ENCODE measurements at places on chromosomes 1 and 21.

GRCh38 chr1:52706136-52706670 lies 8.1 kb upstream of the COA7 start:
- DNase-seq = no peak

DNA sequence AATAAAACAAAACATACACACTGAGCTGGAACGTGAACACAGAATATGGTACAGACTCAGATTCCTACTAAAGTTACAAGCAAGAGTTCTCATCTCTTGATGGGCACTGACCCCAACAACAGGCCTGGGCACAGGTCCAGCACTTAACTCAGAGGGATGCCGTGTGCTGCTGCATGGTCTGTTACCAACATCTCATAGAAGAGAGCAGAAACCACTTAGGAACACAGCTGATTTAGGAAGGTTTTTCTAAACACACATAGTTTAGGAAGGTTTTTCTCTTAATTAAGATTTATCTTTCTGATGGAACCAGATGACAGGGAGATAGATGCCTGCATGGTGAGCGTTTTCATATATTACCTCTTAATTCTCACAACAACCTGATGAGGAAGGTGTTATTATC lies 1.5 kb downstream of the GCLM start:
- DNase-seq = no peak

DNA sequence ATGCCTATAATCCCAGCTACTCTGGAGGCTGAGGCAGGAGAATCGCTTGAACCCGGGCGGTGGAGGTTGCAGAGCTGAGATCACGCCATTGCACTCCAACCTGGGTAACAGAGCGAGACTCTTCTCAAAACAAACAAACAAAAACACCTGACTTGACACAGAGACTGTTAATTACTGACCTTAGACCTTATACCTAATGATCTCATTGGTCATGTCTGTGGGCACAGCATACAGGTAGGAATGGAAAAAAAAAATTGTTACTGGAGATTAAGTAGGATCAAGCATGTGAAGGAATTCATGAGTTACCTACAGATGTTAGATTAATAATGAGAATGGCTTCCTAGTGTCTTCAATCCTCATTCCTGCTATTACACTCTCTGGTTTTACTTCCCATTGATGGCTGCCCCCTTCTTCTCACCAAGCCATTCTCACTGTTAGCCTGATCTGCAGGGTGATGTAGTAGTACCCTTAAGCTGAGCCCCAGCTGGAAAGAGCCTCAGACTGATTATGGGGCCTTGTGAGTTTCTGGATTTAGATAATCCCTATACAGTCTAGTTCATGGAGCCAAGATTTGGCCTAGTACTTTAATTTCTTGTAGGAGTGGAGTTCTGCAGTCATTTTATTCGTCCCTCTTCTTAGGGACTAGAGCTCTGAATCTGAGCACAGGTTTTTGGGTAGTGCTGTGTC lies 8.8 kb downstream of the TBCE start:
- DNase-seq = no peak

DNA sequence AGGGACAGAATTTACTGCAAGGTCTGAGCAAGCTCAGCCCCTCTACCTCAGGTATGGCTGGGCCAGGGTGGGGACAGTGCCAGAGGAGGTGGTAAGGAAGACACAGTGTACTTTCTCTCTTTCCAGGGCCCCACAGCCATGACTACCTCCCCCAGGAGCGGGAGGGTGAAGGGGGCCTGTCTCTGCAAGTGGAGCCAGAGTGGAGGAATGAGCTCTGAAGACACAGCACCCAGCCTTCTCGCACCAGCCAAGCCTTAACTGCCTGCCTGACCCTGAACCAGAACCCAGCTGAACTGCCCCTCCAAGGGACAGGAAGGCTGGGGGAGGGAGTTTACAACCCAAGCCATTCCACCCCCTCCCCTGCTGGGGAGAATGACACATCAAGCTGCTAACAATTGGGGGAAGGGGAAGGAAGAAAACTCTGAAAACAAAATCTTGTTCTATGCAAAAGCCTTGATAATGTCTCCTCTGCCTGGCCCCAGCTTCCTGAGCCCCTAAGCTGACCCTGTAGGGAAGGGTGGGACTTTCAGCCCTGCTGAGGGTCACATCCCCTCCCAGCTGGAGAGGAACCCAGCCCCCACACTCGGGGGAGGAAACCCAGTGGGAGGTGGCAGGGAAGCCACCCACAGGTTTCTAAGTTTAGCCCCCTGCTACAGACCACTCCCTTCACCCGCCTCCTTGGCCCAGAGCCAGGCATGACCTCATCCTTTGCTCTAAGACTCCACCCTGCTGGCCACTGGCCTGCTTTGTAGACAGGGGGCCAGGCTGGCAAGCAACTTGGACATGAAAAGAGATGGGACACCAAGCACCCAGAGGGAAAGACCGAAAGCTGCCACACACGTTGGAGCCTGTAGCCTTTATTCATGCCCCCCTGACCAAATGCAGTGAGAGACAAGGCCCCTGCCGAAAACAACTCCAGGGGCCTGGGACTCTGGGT lies 6.4 kb downstream of the RHOC start:
- DNase-seq = peak; percentile 59

GRCh38 chr1:8238141-8239038 lies 79.5 kb upstream of the SLC45A1 start:
- DNase-seq = no peak

- DNase-seq = no peak
These were observed 23.6 kb downstream of the RAP1GAP start for GRCh38 chr1:21645550-21645949.

GRCh38 chr1:28246427-28246832 lies 10.5 kb downstream of the ATP5IF1 start:
- no peak for DNase-seq

- DNase-seq = no peak
These were observed at the start of gene KRTAP10-6 for GRCh38 chr21:44592446-44593311. TSS of gene KRTAP10-6 (minus strand) at chr21:44592505. CDS start at chr21:44592484, 21 bp downstream.

DNA sequence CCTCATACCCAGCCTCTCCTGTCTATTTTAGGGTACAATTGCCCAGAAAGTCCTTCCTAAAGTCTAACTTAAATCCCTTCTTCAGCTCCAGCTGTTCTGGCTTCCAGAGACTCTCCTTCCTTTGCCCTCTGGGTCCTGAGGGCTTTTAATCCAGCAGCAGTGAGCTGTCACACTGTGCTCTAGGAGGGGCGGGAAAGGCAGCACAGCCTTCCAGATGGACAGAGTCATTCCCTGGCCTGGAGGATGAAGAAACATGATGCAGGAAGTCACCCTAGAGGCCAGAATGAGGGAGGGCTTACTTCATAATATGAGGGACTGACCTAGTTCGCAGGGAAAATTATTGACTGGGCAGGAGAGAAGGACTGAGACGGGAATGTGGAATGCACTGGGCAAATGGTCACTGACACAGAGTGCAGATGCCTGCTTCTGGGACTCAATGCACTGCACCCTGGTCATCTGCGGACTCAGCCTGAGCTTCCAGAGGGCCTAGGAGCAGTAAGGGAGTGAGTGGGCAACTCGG lies 1.3 kb downstream of the SH2D2A start:
- no peak for DNase-seq

- no peak for DNase-seq
These were observed 279.5 kb upstream of the POU3F1 start for GRCh38 chr1:38326135-38326534.

DNA sequence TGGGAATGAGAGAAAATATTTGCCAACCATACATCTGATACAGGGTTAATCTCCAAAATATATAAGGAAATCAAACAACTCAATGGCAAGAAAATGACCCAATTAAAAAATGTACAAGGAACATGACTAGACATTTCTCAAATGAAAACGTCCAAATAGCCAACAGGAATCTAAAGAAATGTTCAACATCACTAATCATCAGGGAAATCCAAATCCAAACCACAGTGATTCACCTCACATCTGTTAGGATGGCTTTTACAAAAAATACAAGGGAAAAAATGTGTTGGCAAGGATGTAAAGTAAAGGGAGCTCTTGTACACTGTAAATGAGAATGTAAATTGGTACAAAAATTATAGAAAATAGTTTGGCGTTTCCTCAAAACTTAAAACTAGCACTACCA lies 54.7 kb upstream of the ZRANB2 start:
- no peak for DNase-seq

DNA sequence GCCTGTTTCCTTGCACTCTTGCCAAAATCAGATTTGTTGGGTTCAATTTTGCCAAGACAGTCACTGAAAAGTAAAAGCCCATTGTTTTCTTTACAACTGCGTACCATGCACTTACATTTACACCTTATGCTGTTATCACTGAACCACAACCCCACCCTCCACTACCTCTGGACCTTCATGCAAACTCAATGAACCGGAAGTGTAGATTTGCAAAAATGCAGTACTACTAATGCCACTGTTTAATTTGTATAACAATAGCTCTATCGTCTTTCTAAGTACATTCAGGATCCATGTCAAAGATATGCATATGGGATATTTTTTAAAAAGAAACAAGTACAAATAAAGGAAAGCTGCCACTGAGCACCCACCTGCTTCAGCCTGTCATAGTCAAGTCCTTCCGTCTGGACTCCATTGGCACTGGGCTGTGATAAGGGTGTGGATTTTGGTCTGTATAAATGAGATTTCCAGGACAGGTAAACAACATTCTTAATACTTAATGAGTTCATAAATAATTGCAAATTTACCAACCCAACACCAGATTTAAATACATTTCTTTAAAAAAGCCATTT lies 72.9 kb upstream of the LBR start:
- DNase-seq = no peak

GRCh38 chr21:43345746-43346409 lies 81.1 kb downstream of the SIK1 start:
- DNase-seq = no peak

DNA sequence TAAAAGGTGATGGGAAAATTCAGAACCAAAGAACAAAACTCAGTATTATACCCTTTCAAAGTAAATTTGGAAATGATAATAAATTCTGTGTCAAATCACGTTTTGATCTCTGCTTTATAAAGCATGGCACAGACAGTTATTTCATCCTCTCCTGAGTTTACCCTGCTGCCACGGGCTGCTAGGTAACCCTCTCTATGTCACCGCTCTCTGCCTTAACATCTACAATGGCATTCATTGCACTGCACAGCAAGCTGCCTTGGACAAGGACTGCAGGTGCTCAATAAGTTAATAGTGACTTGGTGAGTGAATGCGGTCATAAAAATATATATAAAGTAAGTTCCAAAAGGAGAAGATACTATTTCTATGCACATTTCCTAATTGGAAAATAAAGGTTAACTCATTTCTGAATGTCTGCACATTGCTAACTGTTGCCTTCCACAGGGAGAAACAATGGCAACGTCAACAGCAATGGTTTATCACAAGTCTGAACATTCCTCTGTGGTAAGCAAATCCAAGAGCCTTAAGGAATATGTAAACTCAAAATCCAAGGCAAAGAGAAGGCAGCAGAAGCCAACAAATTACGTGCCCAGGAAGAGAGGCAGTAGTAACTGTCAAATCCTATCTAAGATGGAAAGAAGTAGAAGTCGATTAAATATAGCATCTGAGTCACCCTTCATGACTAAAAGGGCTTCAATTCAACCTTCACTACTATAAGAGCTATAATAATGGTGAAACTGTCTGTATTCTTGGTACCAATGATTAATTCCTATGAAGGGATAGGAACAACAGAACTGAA lies 19.4 kb downstream of the FYB2 start:
- DNase-seq = no peak

DNA sequence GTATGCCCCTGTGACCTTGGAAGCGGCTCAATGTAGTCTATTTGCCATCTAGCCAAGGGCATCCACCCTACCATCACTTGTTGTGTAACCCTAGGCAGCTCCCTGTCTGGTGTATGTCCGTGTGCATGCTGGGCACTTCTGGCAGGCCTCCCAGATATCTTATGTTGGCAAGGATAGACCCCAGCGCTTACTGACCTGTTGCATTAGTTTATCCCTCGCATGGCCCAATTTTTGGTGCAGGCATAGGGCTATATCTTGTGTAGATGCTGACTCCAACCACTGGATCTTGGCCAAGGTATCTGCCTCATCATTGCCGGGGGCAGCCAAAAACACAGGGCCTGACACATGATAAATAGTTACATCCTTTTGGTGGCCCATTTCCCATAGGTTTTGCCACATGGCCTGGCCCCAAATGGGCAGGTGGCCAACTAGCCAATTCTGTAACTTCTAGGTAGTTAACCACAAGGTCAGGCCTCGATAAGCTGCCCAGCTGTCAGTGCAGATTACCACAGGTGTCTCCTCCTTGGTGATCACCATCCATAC lies 14.0 kb upstream of the TBX19 start:
- DNase-seq = no peak

GRCh38 chr1:228852024-228852423 lies 116.7 kb downstream of the RHOU start:
- DNase-seq = no peak

DNA sequence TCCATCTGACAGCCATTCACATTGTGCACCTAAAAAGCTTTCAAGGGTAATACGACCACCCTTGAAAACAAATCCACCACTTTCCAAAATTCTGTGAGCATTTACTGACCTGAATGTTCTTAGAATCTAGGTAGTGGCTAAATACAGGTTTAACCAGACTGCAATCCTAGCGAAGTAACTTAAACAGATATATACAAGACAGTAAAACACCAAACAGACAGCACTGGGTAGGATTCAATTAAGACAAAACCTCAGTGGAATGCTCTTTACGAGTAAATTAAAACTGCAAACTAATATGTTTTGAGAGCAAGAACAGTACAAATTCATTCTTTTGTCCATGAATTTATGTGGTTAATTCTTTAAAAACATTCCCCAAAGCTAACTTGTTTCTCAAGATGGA lies 354.2 kb upstream of the ESRRG start:
- DNase-seq = no peak

GRCh38 chr1:156505679-156506298 lies 5.2 kb upstream of the MEF2D start:
- no peak for DNase-seq

DNA sequence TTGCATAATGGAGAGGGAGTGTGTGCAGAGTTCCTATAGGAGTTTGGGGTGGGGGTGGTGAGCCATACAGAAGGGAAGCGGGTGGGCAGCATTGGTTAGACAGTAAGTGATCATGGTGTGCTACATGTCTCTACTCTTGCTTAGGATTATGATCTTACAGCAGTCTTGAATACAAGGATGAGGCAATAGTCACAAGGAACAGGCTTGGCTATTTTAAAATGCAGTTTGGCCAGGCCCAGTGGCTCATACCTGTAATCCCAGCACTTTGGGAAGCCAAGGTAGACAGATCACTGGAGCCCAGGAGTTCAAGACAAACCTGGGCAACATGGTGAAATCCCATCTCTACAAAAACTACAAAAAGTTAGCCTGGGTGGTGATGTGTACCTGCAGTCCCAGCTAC lies 12.3 kb downstream of the MYOC start:
- no peak for DNase-seq

DNA sequence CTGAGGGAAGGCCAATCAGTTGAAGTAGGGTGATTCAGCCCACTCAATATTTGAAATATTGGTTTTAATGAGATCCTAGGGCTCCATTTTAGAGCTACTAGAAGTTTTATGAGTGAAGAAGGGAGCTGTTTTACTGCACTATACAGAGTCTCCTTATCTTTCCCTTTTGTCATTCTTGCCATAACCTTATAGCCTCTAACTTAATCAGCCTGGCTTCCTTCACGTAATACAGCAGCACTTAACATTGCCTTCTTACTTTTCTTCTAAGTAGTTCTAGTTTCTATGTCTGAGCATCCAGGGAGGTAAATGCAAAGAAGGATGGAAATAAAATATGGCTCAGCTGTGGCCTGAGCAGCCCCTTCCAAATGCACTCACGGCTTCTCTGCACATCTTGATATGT lies 299.3 kb downstream of the KIF26B start:
- DNase-seq = no peak

All from stimulated activated CD4-positive, alpha-beta T cell treated with anti-CD3 and anti-CD28 coated beads, Interleukin-12 subunit alpha, Interleukin-12 subunit beta, amount 100 ng/mL, for 4 hours (primary cell).